ENCODE measurements at places on chromosomes 5 and 9.

GRCh38 chr9:87886933-87887505 lies 4.3 kb downstream of the SPATA31E1 start:
- no peak for DNase-seq

GRCh38 chr9:75544815-75545214 lies 345.7 kb upstream of the PCSK5 start:
- DNase-seq: no peak

DNA sequence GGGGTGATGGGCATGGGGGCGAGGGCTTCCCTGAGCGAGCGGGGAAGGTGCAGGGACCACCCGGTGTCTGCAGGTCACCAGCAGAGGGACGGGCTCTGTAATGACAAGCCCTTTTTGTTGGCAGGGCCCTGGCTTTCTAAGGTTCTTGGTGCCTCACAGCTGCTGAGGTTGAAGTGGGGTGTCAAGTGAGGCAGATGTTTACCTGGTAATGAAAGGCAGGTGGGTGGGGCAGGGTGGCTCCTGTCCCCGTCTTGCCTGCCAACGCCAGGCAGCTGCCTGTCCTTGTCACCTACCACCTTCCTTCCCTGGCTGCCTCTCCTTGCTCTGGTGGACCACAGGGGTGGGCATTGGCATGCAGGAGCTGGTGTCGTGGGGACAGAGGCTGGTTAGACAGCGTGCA lies 41.0 kb upstream of the SEMA4D start:
- no peak for DNase-seq

GRCh38 chr5:176596689-176597416 lies 13.1 kb downstream of the GPRIN1 start:
- DNase-seq: peak; percentile 60

- no peak for DNase-seq
Measured at GRCh38 chr5:98721231-98721928, 52.1 kb upstream of the RGMB start.

DNA sequence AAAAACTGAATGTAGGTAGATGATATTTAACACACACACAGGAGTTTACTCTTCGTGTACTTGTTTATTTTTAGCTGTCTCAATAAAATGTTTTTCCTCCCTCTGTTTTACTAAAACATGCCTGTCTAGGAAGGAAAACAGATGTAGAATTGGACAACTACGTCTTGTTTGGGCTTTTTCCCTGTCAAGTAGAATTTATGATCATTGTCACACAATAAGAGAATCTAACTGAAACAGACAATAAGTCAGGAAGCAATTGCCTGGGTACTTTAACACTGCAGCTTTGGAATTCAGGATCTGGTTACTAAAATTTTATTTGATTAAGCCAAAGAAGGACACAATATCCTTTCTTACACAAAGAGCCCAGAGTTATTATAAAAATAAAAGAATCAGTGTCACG lies 164.2 kb downstream of the ZDHHC21 start:
- DNase-seq: no peak

GRCh38 chr5:10555277-10555684 lies 8.6 kb upstream of the ANKRD33B start:
- no peak for DNase-seq

GRCh38 chr5:146794326-146795029 lies 84.1 kb downstream of the PPP2R2B start:
- DNase-seq: no peak

GRCh38 chr5:16791036-16791705 lies 144.9 kb downstream of the MYO10 start:
- no peak for DNase-seq

DNA sequence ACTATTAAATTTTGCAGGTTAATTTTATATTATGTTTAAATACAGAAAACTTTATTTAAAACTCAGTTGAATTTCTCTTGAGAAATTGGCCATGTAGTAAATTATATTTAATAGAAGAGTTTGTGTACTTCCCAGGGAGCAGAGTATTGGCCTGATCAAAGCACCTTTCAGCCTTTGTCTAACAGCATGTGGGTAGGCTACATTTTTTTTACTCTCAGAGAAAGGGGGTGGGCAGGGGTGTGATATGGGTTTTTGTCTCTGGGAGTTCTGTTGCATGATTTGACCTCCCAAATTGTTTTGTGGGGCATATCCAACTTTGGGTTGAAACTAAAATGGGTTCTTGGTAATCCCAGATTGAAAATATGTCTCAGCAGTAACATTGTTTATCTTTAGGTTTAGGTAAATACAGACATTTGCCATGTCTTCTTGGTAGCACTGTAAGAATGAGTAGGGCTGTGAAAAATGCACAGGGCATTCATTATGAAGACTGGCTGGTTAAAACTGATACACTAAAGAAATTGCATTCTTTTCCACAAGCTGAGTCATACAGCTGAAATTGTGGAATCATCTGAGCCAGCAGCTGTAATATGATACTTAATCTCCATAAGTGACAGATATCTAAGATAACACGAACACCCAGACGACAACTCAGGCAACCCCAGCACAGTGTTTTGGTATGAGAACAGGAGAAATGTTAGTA lies 75.4 kb upstream of the CDKN2B start:
- DNase-seq: no peak

DNA sequence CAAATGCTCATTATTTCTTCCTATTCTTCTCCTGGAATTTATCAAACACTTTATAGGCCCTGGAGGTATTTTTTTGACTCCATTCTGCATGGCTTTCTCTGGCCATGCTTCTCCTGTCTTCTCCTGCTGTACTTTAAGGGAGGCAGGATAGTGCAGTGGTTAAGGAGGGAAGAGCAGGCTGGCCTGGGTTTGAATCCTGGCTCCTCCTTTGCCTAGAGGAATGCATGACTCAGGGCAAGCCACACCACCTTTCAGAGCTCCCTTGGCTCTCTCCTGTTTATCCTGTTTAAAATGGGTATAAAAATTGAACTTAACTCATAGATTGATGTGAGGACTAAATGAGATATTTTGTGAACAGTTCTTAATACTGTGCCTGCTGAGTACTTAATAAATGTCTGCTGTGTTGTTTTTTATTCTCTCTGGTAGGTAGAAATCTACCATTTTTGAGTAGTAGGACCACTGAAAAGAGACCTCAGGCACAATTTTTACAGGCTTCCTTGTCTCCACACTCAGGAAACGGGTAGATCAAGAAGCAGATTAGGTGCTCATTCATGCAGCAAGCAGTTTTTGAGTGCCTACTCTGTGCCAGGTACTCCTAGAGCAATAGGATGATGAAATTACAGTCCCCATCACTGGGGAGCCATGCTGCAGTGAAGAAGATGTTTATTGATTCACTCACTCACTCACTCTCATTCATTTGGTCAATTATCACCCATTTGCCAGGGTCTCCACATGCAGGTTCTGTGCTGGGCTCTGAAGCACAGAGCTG lies 32.7 kb upstream of the ARAP3 start:
- no peak for DNase-seq

All from stimulated activated CD8-positive, alpha-beta memory T cell treated with anti-CD3 and anti-CD28 coated beads, Interleukin-12 subunit alpha, Interleukin-12 subunit beta, amount 100 ng/mL, for 4 hours (primary cell).